AG09319 (cell line): ENCODE measurements at places on chromosomes 4 and X.

DNA sequence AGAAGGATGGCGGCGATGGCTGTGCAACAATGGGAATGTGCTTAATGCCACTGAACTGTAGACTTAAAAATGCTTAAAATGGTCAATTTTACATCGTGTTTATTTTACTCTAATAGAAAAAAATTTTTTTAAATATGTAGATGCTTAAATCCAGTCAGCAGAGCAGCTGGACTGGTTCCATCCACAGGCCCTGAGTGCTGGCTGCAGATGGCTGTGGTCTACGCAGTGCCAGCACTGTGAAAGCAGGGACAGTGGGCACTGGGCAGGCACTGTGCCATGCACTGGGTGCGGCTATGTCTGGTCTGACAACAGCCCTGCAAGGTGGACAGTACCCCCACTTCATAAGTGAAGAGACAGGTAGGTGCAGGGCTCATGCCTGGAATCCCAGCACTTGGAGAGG lies 175.2 kb downstream of the AFAP1 start:
- DNase-seq, result no peak

GRCh38 chr4:46839128-46839527 lies 69.9 kb downstream of the COX7B2 start:
- no peak for DNase-seq

- DNase-seq, result no peak
These were observed 32.2 kb downstream of the NDP start for GRCh38 chrX:43940816-43941474.

GRCh38 chrX:110138557-110138956 lies 135.6 kb downstream of the TMEM164 start:
- DNase-seq, result no peak

GRCh38 chrX:1481636-1482529 lies 29.2 kb upstream of the ASMTL start:
- DNase-seq, result peak; percentile 44

- DNase-seq, result no peak
These were observed 23.4 kb upstream of the KIAA1210 start for GRCh38 chrX:119151051-119151380.
